Activated CD4-positive, alpha-beta T cell treated with anti-CD3 and anti-CD28 coated beads, Interleukin-2, amount 10 ng/mL, durations not matched to agents 7 days and 5 days (primary cell): ENCODE measurements at places on chromosomes 7 and 10.

- no peak for DNase-seq
These were observed 76.6 kb upstream of the DGKI start for GRCh38 chr7:137923380-137923779.

DNA sequence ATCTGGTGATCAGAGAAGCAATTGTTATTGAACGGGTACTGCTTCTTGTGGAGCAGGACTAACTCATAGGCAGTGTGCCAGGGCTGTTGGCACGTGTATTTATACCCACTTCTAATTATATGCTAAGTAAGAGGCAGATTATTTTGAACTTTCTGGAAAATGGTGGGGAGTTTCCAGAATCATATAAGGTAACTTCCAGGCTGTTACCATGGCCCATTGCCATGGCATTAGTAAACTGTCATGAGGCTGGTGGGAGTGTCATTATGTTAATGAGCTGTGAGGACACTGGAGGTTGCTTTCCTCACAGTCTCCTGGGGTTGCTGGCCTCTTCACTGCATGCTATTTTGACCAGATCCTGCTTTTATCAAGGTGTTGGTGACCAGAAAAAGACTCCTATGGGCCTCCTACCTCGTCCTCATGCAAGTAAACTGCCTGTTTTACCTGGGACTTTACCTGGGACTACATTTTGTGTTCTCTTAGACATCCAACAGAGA lies 122.6 kb downstream of the KCND2 start:
- no peak for DNase-seq

DNA sequence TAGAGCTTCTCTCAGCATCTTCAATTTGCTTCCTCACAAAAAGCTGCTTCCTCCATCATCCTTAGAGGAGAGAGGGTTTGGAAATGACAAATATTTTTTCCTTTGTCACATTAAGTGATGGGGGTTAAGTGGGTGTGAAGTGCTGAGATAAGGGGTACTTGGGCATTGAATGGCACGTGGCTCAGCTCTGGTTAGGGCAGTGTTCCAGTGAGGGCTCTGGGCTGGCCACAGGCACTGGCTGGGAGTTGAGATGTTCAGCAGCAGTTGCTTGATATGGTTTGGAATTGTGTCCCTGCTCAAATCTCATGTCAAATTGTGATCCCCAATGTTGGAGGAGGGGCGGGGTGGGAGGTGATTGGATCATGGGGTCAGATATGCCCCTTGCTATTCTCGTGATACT lies 33.7 kb upstream of the CHCHD3 start:
- no peak for DNase-seq

DNA sequence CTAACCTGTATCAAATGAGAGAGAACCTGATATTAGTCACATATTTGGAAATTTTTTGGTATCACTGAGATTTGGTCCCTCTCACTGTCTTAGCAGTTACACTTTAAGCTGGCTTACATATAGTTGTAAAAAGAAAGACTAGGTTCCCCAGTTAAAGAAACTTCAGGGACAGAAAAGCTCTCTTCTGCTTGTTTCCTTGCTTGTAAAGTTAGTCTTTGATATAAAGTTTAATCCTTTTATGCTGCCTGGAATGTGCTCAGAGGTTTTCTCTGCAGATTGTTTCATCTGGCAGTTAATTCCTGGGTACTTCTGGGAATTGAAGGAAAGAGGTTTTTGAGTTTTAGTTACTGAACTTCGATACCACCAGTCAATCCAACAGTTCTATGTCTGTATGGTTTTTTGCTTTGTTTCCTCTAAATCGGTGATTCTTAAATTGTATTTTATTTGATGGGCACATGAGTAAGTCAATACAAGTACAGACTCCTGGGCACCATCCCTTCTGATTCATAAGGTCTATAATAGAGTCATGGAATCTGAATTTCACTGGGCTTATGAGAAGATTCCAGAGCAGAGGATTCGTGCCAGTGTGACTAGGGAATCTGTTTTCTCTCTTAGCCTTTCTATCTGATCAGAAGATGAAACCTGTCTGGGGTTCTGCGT lies 1080.9 kb upstream of the C7orf33 start:
- DNase-seq = no peak

DNA sequence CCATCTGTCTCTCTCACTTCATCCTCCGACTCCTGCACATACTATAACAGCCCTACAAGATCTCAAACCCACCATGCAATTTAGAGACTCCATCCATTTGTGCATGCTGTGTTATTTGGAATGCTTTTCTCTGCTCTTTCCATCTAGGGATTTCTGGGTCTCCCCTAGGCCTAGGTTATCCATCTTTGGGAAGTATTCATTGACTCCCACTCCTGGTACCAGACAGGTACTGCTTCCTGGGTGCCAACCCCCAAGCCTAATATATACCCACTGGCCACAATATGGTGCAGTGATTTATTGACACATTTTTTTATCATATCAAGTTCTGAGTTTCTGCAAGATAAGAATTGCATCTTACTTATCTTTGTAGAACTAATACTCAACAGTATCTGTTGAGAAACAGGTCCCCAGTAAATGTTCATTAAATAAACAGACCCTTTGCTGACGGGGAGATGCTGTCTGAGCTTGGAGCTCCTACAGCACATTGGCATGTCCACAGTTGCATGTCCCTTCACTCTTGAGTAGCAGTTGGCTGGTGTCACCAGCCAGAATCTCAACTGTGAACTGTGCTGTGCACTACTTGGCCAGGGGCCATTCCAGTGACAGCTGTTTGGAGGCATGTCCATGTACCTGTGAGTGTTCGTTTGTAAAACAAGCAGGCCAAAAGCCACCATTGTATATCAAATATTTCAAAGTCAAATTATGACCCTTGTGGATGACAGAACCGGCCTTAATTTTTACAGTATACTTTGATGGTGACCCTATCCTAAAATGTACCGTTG lies 223.3 kb upstream of the NFE2L3 start:
- DNase-seq = no peak

DNA sequence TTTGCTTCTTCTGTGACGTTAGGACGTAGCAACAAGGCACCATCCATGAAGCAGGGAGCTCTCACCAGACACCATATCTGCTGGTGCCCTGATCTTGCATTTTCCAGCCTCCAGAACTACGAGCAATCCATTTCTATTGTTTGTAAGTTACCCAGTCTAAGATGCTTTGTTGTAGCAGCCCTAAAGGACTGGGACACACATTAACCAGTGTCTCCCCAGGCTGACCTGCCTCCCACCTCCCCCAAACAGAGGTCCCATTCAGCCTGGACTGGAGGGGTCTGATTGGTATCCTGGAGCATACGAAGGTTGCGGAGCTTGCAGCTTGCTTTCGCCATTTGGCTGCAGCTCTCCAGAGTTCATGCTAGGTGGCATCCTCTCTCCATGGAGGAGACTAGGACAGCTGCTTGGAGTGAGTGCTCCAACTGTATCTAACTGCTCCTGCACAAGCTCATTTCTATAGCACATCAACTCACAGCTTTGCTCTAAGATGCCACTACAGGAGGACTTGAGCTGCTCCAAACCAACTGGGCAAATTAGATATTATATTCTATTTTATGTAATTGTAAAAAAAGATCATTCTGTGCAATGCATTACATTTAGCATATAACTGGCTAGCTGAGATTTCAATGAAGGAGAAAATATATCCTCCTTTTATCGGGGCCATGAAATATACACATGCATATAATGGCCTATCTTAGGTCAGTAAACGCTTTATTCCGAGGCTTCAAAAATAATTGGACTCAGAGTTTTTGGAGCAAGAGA lies 8.0 kb upstream of the GRK5 start:
- DNase-seq = peak; percentile 68

DNA sequence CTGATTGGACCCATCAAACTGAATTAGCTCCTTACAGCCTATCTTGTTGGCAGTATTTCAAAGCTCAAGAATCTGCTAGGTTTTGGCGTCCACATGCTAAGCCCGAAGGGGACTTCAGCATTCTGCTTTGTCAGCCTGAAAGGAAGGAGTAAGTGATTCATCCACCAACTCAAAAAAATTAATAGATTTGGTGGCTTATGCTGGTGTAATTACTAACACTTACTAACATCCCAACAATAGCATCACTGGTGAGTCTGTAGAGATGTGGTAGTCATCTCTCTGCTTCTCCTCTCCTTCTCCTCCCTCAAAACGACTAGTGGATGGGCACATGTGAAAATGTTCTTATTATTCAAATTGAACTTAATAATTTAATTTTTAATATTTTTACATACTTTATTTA lies 53.8 kb upstream of the EGR2 start:
- DNase-seq = no peak

DNA sequence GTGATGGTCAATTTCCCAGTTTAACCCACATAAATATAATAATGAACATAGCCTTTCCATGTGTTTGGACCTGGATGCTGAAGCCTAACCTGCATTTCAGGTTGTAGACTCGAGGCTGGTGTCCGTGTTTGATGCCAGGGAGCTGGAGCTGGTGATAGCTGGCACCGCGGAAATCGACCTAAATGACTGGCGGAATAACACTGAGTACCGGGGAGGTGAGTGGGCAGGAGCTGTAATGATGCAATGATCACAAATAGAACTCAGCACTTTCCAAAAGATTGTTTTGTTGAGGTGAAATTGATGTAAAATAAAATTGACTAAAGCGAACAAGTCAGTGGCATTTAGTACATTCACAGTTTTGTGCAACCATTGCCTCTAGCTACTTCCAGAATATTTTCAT lies 30.8 kb upstream of the STK17A start:
- no peak for DNase-seq

- DNase-seq = no peak
These were observed 49.7 kb downstream of the ADD3 start for GRCh38 chr10:110057456-110057855.

GRCh38 chr10:63058236-63058635 lies 74.9 kb upstream of the NRBF2 start:
- DNase-seq = no peak

DNA sequence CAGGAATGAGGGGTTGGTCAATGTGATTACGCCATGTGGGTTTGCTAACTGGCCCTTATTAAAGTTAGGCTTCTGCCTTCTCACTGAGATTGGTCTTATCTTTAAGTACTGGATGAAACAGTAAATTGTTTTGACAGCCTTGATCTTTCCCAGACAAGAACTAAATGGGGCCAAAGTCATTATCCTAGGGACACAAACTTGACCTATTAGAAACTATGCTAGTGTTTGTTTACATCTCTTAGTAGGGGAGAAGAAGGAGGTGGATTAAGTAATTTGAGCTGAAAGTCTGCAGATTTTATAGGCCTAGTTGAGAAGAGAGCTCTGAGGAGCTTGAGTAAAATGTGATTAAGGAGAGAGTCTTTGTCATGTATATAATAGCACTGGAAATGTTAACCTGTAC lies 386.9 kb downstream of the HTR7 start:
- no peak for DNase-seq
